Anterior cingulate cortex (tissue), 58 donors: ENCODE measurements at places on chromosomes 12 and 14.

DNA sequence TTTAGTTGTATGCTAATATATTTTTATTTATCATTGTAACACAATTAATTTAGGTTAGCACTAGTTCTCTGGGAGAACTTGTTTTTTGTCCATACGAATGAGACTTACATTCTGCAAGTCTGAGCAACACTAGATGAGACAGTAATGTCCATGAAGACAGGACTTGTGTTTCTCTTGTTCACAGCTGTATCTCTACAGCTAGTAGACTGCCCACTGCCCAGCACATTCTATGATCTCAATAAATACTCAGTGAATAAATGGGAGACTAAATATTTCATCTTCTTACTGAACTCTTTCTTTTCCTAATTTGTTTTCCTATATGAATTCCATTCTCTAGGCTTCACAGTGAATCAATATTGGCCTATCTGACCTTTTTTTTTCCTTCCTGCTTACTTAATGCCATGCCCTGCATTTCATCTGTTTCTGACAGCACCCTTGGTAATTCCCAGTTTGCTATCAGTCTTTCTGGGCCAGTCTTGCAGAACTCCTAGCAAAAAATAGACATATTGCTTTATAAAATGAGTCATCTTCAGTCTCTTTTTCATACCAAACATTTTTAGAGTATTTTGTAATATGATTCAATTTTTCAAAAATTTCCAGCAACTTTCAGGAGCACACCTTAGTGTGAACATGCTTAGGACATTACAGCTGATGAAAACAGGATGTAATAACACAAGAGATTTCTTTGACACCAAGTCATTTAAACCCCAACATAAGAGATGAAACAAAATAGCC is 185.5 kb upstream of the ATP2B1 start:
- no peak for DNase-seq

GRCh38 chr14:22856428-22856827 is 15.1 kb upstream of the LRP10 start:
- DNase-seq = no peak

- DNase-seq = no peak
These were observed at the start of gene GLT1D1 for GRCh38 chr12:128852885-128853599. GLT1D1 (plus strand) TSS chr12:128853478; CDS start chr12:128853582, 104 bp downstream.

DNA sequence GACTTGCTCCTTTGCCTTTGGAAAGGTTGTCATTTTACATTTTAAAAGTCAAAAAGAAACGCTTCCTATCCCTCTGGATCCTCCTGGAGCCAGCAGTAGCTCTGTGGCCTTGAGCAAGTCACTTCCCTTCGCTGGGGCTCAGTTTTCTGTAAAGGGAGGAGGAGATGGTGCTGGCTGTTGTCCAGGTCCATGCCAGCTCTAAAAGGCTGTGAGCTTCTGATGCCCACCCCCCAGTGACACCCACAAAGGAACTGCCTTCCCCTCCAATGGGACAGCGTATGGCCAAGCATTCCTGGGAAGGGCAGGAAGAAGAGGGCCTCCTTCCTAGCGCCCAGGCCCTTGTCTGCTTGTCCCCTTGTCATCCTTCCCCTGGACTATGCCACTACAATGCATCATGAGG is 81.5 kb downstream of the NTF3 start:
- DNase-seq = no peak

GRCh38 chr12:27808841-27809240 is 28.8 kb upstream of the MANSC4 start:
- DNase-seq = no peak

DNA sequence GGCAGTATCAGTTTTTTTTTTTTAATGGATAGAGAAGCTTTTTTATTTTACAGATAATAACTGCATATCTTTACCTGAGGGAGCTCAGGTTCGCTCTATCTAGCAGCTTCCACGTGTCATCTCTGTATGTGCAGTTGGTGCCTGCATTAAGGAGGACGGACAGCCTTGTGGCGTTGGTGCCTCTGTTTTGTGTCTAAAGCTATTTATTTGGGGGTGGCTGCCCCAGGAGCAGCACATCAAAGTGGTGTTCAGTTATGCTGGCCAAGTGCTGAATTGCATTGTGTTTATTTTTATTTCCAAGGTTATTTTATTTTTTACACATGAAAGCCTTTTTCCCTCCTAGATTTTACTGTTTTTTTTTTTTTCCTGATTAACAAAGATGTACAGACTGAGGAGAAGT is 59.7 kb downstream of the RASSF3 start:
- DNase-seq = no peak

DNA sequence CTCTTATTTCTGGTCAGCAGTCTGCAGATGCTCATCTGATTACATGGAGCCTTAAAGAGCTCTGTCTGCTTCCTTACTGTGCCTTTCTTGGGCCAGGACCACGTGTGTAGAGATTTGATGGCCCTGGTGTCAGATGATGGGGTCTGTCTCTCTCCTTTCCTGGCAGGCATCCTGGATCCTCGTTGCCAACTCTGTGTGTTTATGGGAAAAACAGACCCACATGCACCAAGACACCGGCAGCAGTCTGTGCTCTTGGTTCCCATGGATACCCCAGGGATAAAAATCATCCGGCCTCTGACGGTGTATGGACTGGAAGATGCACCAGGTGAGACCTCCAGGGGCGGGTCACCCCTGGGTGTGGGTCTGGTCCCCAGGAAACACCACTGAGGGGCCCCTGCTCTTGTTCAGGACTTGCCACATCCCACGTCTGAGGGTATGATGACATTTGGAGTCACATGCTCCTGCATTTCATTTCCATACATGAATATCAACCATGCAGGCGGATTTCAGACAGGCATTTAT is 18.5 kb upstream of the ALDH2 start:
- no peak for DNase-seq
